ENCODE measurements at places on chromosomes 6 and 20.

DNA sequence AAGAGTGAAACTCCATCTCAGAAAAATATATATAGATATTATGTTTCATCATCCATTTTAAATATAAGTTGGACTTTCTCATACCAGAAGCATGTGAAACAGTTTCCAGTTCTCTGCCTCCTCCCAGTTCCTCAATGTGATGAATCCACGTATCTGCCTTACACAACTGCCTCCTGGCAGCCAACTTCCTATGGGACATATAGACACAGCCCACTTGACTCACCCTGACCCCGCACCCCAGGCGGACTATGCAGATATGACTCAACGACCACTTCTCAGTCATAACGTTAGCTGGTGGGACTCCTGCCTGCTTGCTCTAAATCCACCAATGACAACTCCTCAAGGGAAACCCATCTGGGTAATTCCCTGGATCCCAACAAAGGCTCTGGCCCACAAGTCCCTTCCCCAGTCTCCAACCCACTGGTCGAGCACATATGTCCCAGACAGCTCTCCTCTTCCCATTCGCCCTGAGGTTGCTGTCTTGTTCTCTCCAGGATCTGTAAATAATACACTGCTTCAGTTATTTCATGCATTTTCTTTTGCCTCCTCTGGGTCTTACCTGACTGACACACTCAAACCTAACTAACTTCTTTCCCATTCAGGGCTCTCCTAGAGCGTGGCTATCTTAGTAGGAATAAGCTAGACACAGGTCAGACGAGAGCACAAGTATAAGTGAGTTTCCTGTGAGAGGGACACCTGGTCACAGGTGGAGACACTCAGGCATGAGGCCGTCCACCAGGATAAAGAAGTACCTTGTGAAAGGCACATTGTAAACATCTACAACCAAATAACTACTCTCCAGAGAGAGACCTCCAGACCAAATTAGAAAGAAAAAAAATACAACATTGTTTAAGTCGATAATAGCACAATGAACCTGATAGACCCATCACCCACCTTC lies 548.5 kb downstream of the CD83 start:
- DNase-seq: no peak

DNA sequence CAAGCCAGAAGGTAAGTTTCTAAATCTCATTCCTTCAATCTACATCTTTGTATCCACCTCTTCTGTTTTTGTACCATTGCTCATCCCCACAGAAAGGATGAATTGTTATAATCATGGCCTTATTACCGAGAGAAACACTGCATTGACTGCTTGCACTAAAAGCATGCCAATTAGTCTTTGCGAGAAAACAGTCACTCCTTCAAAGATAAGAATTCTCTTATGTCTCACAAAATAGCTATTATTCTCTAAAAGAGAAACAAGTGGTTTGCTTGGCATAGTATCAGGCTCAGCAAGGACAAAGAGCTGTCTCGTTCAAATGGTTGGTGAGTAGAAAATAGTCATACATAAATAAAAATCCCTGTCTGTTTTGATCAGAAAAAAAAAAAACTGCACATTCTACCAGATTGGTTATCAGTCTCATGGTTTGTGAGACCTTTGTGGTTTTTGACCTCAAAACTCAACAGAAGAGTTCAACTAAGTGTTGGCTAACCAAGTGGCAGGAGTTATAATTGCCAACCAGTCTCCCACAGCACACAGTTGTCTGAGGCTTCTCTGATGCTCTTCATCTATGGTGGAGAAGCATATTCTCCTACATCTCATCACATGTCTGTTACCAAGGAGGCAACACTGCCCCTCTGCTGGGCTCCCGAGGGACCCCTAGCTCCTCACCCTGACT lies 35.1 kb upstream of the ARMH2 start:
- DNase-seq: no peak

DNA sequence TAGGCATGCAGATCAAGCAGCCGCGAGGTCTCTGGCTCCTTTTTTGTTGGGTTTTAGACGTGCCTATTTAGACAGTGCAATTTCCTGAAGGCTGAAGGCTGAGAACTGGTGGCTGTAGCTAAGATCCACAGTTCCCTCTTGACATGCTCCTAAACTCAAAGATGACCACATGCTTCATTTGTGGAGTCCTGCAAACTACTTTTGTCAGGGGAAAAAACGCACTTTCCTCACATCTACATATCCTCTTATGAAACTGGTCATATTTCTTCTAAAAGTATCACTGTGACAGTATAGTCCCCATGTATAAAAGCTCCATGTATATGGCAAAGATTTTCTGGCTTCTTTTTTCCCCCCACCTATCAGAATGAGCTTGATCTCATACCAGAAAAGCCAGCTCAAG lies 30.7 kb downstream of the LYRM4 start:
- no peak for DNase-seq

DNA sequence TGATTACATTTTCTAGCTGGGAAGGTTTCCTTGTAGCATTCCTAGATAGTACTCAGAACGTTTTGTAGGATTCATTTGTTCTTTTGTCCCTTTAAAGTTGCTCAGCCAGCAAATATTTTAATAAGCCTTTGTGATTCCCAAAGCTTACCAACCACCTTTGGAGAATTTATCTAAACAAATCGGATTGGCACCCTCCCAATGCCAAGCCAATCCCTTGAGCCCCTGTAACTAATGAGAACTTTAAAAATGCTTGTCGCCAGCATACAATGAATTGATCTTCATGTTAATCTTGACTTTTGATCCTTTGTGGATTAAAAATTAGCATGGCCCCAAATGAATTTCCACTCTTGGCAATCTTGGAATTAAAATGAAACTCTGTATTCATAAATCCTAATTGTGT lies 559.5 kb downstream of the UTRN start:
- no peak for DNase-seq

GRCh38 chr20:12453711-12454110 lies 536.0 kb downstream of the BTBD3 start:
- DNase-seq: no peak

DNA sequence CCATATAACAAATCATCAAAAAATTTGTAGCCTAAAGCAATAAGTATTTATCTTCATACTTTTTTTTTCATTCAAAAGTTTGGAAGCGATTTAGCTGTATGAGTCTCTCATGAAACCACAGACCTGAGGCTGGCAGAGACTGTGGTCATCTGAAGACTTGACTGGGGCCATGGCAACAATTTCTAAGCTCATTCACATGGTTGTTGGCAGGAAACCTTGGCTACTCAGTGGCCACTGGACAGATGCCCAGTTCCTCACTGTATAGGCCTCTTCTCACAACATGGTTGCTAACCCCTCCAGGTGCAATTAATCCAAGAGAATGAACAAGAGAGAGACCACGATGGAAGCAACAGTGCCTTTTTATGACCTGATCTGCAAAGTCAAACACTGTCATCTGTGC lies 235.9 kb downstream of the BTBD3 start:
- DNase-seq: no peak

DNA sequence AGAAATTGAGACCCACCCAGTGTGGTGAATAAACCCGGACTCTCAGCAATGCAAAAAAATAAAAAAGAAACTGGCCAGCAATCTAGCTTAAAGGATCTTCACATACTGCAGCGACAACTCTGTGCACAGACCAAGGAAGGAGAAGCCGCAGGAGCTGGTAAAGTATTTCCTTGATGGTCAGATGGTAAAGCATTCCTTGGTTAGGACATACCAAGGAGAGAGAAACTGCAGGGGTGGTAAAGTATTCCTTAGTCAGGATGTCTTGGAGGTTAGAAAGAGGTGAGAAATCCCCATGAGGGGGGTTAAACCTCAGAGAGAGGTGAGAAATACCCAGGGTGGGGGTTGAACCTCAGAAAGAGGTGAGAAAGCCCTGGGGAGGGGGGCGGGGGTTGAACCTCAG lies 86.8 kb downstream of the PLG start:
- DNase-seq: no peak

- DNase-seq: no peak
Observed at GRCh38 chr20:15512916-15513315, 1060.3 kb downstream of the KIF16B start.

DNA sequence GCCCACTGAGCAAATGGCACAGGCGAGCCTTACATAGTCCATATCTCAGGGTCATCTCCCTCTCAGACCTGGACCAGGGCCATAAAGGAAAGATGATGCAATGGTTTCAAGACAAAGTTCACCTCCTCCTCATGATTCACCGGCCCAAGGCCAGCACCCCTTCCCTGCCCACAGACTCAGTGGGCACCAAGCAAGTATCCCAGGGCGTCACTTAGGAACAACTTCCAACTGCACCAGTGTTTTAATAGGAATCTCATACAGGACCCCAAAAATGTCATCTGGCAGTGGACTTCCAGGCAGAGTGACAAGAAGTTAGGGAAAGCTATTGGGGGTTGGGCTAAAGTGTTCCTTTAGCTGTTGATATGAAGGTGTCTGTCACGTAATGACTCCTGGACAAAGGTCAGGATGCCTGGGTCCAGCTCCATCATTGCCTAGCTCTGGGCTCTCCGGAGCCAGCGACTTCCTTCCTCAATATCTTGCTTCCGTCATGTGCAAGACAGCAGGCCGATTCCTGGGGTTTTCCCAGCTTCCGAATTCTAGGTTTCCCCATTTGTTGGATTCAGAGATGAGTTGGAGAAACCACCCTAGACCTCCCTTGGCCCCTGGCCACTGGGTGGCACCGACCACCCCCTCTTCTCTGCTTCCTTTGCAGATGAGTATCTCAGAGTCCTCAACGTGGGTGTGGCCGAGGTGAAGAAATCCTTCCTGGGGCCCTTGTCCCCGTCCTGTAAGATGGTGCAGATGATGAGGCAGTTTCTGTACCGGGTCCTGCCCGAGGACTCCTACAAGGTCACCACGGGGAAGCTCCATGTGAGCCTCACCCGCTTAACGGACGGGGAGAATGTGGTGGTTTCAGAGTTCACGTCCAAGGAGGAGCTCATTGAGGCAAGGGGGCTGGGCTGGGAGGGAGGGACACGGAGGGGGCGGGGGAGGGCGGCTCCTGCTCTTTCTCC lies 21.1 kb downstream of the PNPLA1 start:
- no peak for DNase-seq

DNA sequence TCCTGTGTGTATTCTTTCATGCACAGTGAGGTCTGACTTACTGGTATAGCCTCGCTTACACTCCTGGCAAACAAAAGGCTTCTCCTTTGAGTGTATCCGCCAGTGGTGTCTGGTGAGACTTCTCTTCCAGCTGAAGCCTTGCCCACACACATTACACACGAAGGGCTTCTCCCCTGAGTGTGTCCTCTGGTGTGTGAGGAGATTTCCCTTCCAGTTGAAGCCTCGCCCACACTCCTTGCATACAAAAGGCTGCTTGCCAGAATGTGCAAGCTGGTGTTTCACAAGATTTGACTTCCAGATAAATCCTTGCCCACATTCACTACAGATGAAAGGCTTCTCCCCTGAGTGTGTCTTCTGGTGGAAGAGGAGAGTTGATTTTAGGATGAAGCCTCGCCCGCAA lies 21.5 kb downstream of the ZNF337 start:
- DNase-seq: no peak

DNA sequence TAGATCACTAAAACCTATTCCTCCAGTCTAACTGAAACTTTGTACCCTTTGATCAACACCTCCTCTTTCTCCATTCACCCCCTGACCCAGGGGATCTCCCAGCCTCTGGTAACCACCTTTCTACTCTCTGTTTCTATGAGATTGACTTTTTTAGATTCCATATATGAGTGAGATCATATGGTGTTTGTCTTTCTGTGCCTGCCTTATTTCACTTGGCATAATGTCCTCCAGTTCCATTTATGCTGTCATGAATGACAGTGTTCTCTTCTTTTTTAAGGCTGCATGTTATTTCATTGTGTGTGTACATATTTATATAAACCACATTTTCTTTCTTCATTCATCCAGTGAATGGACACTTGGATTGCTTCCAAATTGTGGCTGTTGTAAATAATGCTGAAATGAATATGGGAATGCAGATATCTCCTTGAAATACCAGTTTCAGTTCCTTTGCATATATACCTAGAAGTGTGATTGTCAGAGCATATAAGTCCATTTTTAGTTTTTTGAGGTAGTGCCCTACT lies 57.7 kb downstream of the DHX35 start:
- DNase-seq: no peak

DNA sequence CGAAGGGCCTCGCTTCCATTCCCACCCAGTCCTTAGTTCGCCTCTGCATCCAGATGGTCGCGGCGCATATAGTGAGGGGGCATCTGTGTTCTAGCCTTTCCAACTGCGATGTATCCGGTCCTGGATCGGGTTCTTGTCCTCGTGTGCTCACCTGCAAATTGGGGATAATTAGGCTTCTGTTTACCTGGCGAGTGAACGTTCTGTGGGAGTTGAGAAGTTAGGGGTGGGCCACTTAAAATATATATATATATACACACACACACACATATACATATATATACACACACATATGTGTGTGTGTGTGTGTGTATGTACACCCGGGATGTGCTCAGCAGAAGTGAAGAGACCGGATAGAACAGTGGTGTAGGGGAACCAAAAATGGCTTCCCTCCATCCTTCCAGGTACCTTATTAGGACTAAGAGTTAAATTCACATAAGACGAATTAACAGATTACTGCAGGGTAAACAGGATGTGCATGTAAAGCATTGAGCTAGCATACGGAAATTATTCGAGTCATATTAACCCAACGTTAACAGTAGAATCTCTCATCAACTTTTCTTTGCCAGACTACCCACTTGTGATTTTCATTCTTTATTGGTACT lies 537 bp downstream of the CSTF1 start:
- DNase-seq: no peak

- no peak for DNase-seq
Observed at GRCh38 chr20:1565461-1565860, 8.0 kb upstream of the SIRPD start.

DNA sequence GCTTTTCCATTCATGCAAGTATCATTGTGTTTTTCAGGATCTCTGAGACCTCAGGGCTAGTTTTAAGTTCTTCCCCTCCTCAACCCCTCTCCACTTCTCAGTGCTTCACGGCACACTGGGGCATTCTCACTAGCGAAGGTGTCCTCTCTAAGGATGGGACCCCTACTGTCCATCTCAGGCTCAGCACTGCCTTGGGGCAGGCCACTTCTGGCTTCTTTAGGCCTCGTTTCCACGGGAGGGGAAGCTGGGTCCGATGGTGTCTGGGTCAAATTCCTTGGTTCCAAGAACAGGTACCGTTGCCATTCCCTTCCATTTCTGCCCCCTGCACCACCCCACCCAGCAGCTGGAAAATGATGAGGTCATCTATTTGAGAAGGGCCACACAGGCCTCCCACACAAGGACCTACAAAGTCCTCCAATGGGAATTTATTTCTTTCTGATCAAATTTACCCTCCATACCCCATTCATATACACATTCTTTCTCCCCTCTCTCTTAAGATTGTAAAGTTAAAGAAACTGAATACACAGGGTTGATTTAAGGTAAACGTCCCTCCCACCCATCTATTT lies 17.2 kb downstream of the GNAS start:
- no peak for DNase-seq

- DNase-seq: no peak
Observed at GRCh38 chr6:113412589-113413357, 444.4 kb upstream of the MARCKS start.

- DNase-seq: no peak
Observed at GRCh38 chr20:828987-829386, 4.5 kb upstream of the FAM110A start.
